Activated naive CD8-positive, alpha-beta T cell treated with anti-CD3 and anti-CD28 coated beads for 36 hours (primary cell): ENCODE measurements at places on chromosomes 12 and 14. TPM values are rescaled to one million over a fixed set of nuclear protein-coding genes. Genes with fewer than 3 reads are reported as not detected.

DNA sequence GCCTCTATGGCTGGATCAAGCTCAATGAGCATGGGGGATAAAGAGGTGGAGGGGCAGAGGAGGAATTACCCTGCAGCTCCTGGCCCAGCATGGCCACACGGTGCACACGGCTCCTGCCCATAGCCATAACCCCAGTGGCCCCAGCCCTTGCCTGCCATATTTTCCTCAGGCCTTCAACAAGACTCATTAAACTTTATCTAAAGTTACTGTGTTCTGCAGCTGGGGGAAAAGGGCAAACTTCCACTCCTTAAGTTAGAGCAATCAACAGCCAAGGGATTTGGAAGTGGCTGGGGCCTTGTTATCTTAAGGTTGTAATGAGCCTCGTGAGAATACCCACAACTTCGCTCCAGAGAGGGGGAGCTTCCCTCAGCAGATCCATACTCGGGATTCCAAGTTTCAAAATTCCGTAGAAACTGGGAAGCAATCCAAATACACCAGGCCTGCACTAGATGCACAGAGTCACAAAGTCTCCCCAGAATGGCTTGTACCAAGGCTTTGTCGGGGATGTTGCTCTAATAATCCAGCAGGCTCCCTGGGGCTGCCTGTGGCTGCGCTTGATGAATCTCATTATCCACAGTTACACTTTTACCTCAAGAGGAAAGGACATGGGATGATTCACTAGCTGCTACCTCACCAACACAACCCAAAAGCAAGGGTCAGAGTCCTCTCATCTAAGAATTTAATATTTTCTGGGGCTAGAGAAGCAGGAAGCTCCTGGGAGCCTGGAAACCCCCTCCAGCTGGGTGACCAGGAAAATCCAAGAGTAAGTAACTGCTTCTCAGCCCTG is 13.0 kb upstream of the OR6J1 start:
- H3K4me1 ChIP-seq = peaks cover 2% of the 10 kb centered on the region
- H3K4me3 ChIP-seq = no peak overlapping the region
- H3K27ac ChIP-seq = no peak overlapping the region
- no peaks in the 10 kb centered on the region for H3K36me3 ChIP-seq

- no peaks in the 10 kb centered on the region for H3K27me3 ChIP-seq
- H3K27ac ChIP-seq = no peak overlapping the region
- peak; percentile 46 for DNase-seq
- H3K4me3 ChIP-seq = no peak overlapping the region
- H3K36me3 ChIP-seq = no peaks in the 10 kb centered on the region
- peaks cover 9% of the 10 kb centered on the region for H3K4me1 ChIP-seq
Observed at GRCh38 chr12:47744005-47744651, 14.6 kb downstream of the RAPGEF3 start.

GRCh38 chr12:85747941-85748495 is 88.2 kb downstream of the RASSF9 start:
- H3K4me1 ChIP-seq = no peaks in the 10 kb centered on the region
- DNase-seq = no peak
- no peak overlapping the region for H3K4me3 ChIP-seq
- no peaks in the 10 kb centered on the region for H3K27me3 ChIP-seq

- DNase-seq = no peak
- peak overlapping the region; percentile 88 for H3K27ac ChIP-seq
- H3K4me3 ChIP-seq = no peak overlapping the region
- peaks cover 92% of the 10 kb centered on the region for H3K4me1 ChIP-seq
- no peaks in the 10 kb centered on the region for H3K27me3 ChIP-seq
Observed at GRCh38 chr14:61533513-61534255, 161.6 kb upstream of the HIF1A start.

GRCh38 chr12:88419794-88420193 is 160.5 kb downstream of the KITLG start:
- H3K4me3 ChIP-seq = no peak overlapping the region
- no peak for DNase-seq
- H3K36me3 ChIP-seq = no peaks in the 10 kb centered on the region
- H3K27me3 ChIP-seq = no peaks in the 10 kb centered on the region
- H3K4me1 ChIP-seq = no peaks in the 10 kb centered on the region
- no peak overlapping the region for H3K27ac ChIP-seq

The ZFHX2 gene
- total RNA-seq = 0.85 TPM

DNA sequence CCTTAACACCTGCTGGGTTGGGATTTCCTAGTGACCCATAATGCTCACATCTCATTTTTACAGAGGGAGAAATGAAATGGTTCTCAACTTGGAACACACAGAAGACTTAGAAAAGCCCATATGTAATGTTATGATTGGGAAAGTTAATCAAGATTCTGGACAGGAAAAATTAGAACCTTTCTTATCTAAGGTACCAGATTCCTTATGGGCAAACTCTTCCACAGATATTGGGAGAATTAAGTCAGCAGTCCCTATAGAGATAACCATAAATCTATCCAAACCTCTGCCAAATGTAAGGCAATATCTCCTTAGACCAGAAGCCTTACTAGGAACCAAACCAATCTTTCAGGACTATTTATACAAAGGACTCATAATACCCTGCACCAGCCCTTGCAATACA is 13.9 kb upstream of the PSMC1 start:
- no peak overlapping the region for H3K4me3 ChIP-seq
- no peak overlapping the region for H3K27ac ChIP-seq
- no peaks in the 10 kb centered on the region for H3K4me1 ChIP-seq
- peaks cover 7% of the 10 kb centered on the region for H3K27me3 ChIP-seq

- H3K4me3 ChIP-seq = no peak overlapping the region
- peaks cover 28% of the 10 kb centered on the region for H3K36me3 ChIP-seq
- DNase-seq = no peak
- no peaks in the 10 kb centered on the region for H3K4me1 ChIP-seq
- H3K27ac ChIP-seq = no peak overlapping the region
Observed at GRCh38 chr12:125017801-125018200, 24.4 kb downstream of the BRI3BP start.

GRCh38 chr12:119681728-119682638 is 14.1 kb downstream of the PRKAB1 start:
- no peak overlapping the region for H3K4me3 ChIP-seq
- peaks cover 16% of the 10 kb centered on the region for H3K4me1 ChIP-seq
- peak overlapping the region; percentile 77 for H3K27ac ChIP-seq
- no peak for DNase-seq

The NEUROD4 gene
- not detected for total RNA-seq

DNA sequence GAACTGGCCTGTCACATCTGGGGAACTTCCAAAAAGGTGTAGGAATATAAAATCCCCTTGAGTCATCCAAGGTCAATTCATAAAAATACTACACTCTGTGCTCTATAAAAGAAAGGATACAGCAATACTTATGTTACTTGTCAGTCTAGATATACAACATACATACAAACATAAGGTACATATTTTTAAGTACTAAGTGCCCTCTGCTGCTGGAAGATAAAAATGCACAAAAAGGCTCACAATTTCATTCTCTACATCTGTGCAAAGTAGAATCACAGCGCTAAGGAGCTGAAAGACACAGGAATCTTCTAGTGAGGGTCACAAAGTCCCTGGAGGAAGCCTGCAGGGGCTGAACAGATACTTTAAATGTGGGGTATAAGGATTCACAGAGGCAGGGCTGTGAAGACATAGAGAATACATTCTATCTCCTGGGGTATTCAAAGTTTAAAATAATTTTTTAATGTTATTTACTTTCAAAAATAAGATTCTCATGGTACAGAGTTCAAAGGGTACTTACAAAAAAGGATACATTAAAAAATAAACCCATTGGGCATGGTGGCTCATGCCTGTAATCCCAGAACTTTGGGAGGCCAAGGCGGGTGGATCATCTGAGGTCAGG is 10.2 kb upstream of the GOLGA5 start:
- H3K27me3 ChIP-seq = no peaks in the 10 kb centered on the region
- H3K36me3 ChIP-seq = no peaks in the 10 kb centered on the region
- peaks cover 12% of the 10 kb centered on the region for H3K4me1 ChIP-seq
- H3K27ac ChIP-seq = no peak overlapping the region
- no peak for DNase-seq
- no peak overlapping the region for H3K4me3 ChIP-seq

DNA sequence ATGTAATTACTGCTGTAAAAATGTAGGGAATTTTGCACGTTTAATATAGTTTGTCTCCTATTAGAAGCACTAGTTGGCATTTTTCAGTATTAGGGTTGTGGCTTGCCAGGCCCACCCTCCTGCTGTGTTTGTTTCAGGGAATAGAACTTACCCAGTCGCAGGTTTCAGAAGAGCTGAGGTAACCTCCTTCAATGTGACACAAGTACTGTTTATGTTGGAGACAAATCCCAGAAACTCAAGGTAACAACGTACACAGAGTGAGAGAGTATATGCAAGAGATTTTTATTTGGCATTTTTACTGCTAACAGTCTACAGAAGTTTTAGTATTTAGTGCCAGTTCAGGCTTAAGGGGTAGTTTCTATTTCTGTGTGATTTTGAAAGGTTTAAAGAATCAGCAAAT is 284.3 kb downstream of the RAD51B start:
- no peaks in the 10 kb centered on the region for H3K27me3 ChIP-seq
- H3K27ac ChIP-seq = no peak overlapping the region
- H3K36me3 ChIP-seq = peaks cover 33% of the 10 kb centered on the region
- H3K4me1 ChIP-seq = no peaks in the 10 kb centered on the region
- no peak for DNase-seq

DNA sequence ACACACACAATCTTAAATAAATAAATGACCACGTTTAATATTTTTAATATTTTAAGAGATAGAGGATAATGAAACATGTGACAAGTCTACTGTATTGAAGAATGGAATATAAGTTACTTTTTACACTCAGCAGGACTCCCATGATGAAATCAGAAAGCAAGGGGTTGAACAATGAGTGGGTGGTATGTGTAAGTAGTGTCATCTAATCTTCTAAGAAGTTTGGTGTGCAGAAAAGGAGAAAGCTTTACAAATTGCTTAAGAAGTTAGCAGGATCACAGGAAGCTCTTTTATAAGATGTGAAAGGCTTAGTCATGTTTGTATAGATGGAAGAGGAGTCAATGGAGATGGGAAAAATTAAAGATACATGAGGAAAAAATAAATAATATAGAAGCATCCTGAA is 47.8 kb downstream of the SLC15A5 start:
- H3K36me3 ChIP-seq = no peaks in the 10 kb centered on the region
- no peak overlapping the region for H3K27ac ChIP-seq
- no peak overlapping the region for H3K4me3 ChIP-seq
- H3K27me3 ChIP-seq = no peaks in the 10 kb centered on the region
- H3K4me1 ChIP-seq = no peaks in the 10 kb centered on the region
